Placental epithelial cell (primary cell): ENCODE measurements at places on chromosomes 4 and X. TPM values are rescaled to one million over a fixed set of nuclear protein-coding genes. Genes with fewer than 3 reads are reported as not detected.

SH3BP2 gene
- total RNA-seq = 17.3 and 26.6 TPM in 2 replicates

CLGN gene
- total RNA-seq = not detected in 2 replicates

TBC1D8B gene
- total RNA-seq = 7.9 and 8.8 TPM in 2 replicates

NXF3 gene
- not detected in 2 replicates for total RNA-seq
